ENCODE measurements at places on chromosomes 7 and 10.

DNA sequence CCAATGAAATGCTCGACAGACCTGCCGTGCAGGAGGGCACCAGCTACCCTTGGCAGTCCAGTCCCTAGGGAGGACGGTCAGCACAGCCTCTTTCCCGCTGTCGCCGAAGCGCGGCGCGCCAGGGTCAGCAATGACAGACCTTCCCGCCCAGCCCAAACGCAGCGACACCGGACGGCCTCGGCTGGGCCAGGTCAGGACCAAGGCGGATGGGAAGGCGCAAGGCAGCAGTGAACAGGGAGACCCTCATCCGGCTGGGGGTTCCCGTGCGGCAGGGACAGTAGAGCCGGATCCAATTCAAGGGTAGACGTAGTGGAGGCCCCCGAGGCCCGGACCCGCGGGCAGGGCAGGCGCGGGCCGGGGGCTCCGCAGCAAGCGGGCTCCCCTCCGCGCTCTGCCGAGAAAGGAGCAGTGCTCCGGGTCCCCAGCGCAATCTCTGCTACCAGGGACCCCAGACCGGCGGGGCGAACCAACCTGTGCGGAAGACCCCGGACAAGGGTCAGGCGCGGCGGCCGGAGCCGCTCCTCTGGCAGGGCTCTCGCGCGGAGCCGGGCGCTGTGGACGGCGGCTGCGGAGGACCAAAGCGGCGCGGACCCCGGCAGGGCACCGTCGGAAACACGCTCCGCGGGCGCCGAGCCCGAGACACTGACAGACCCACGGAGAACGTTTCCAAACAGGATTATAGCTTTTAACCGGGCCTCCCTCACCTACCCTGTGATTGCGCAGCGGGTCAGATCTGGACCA, at the start of gene SEC31B:
Gene SEC31B (minus strand): TSS at position 551 of the 741 bp plus-strand sequence. CDS start 2,909 bp downstream, outside the sequence.
- no peak for DNase-seq

DNA sequence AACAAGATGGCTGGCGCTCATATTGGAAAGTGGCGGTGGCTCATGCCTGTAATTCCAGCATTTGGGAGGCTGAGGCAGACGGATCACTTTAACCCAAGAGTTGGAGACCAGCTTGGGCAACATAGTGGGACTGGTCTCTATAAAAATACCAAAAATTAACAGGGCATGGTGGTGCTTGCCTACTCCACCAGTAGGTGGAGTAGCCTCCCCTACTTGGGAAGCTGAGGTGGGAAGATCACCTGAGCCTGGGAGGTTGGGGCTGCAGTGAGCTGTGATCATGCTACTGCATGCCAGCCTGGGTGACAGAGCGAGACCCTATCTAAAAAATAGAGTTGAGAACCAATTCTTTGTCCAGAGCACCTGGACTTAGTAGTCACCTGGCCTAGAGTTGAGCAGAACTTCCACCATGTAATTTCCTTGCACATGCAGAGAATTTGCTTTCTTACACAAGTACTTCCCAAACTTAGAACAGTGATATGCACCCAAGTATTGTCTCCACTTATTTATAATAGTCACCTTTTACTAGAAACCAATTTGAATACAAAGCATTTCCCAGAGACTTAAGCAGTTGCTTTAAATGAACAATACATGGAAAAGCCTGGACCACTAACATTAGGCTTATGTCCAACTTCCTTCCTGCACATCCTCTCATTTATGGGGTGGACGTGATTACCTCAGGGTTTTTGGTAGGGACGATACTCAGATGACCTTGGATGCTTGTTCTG, 15.9 kb downstream of the LAMB4 start:
- no peak for DNase-seq

DNA sequence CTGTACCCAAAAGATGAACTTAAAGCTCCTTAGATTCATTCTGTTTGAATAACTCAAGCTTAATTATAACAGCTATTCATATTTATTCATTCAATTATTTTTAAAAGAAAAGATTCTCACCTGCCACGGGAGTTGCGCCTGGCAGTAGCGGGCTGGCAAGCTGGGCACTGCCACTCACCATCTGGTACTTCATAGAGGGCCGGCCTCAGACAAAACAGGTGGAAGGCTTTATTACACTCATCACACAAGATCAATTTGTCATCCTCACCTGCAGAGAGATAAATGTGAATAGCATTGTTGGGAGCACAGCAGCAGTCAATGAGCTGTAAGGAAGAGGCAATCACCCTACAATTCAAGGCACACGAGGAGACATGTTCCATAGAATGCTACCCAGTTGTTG, 15.8 kb downstream of the FZD9 start:
- no peak for DNase-seq

- DNase-seq, result no peak
Measured at GRCh38 chr7:66776800-66777442, 36.4 kb downstream of the RABGEF1 start.

- DNase-seq, result no peak
Measured at GRCh38 chr10:69287181-69287580, 8.9 kb downstream of the HK1 start.
